8988T (cell line): ENCODE measurements at places on chromosomes 2 and 18.

DNA sequence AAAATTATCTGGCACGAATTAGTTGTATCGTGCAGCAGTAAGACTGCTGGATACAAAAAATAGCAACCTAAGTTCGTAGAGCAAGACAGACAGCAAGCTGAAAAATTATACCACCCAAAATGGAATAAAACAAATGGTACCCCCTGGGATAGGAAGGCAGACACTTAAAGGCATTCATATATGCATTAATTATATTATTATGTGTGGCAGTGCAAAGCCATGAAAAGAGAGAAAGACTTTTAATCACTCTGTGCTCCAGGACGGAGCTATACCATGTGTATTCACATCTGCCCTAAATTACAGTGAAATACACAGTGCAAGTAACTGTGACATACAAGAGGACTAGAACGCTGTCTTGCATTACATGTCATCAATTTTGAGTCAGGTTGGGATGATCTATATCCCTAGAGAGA is 235.9 kb downstream of the GULP1 start:
- DNase-seq, result no peak

- DNase-seq, result no peak
Measured at GRCh38 chr2:239625971-239626734, 225.3 kb upstream of the HDAC4 start.

- no peak for DNase-seq
Measured at GRCh38 chr2:137237055-137237454, 471.7 kb downstream of the THSD7B start.

DNA sequence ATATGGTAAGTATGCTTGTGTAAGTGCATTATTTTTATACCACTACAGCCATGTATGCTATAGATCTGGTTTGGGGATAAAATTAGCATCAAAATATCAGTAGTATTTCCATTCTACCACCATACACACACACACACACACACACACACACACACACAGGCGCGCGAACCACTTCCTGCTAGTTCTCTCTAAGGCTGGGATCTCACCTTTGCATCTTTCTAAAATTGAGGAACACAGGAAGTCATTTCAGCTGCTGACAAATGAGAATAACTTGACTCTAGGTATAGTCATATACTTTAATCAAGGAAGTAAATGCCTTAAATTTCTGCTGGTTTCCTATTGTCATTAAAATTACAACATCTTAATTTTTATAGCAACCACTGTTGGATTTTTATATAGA is 72.5 kb downstream of the RBM43 start:
- DNase-seq, result no peak

GRCh38 chr2:74390606-74391005 is 10.5 kb upstream of the DCTN1 start:
- DNase-seq, result no peak

- DNase-seq, result no peak
Measured at GRCh38 chr2:128536925-128537620, 218.4 kb upstream of the HS6ST1 start.

DNA sequence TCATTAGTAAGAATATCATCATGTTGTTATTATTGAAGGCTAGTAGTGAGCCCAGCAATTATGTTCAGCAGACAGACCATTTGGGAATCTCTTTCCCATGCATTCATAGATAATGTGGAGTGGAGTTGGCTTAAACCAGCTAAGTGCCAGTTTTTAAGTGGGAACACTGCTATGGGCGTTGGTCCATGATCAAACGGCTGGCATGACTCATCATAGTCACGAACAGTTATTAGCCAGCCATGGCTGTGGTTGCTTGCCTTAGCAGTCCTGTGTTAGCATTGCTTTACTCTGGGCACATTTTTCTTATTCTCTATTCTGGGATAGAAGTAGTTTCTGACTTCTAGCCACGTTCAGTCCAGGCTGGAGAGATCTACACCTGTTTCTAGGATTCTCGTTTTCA is 17.7 kb downstream of the EIF4E2 start:
- DNase-seq, result no peak

DNA sequence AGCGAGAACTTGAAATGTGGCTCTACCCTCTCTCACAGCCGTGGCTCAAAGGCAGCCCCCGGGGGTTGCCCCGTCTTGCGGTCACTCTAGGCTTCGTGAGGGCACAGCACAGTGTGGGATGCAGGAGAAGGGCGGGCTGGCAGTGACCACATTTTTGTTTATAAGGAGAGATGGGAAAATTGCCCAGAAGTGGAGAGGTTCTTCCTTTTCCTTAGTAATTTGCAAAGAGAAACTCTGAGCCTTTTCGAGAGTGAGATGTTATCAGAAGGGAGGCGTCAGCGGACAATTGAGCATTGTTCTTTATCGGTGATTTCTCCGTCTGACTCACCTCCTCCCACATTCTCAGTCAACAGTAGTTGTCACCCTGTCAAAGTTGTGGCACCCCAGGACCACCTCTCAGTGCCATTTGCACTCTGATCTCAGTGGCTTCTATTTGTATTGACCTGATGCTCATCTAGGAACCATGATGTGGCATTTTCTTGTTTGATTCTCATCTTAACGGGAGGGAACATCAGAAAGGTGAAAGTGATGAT is 89.6 kb downstream of the ACAA2 start:
- no peak for DNase-seq

- DNase-seq, result no peak
Measured at GRCh38 chr2:71679491-71679890, 226.1 kb downstream of the DYSF start.

GRCh38 chr2:107112561-107112960 is 226.6 kb upstream of the ST6GAL2 start:
- no peak for DNase-seq

GRCh38 chr18:64330161-64330560 is 181.3 kb upstream of the LINC00305 start:
- DNase-seq, result no peak

DNA sequence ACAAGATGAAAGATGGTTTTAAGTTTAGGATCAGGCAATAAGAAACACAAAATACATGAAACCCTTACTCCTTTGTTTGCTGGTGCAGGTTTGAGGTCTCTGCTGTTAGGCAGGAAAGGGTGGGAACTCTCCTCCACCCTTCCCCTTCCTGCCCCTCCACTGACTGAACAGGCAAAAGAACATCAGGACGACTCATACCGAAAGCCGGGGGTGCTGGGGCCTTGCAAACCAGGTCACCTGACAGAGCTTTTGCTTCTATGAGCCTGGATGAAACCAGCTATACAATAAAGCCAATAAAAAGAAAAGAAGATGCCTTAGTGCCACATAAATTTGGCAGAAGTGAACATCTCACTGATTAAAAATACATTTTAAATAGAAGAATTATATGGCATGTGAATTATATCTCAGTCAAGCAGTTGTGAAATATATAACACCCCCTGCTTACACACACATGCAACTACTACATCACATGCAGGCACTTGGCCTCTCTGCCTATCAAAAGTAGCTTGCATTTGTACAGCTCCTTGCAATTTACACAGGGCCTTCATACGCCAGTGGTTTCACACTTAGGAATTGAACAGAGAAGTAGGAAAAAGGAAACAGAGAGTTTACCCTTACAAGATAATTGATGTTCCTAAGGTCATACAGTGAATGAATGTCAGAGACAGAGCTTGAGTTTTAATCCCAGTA is 215.1 kb upstream of the TRIB2 start:
- no peak for DNase-seq

- no peak for DNase-seq
Measured at GRCh38 chr18:22543769-22544168, 126.1 kb upstream of the CTAGE1 start.

GRCh38 chr2:169034256-169034655 is 3.1 kb upstream of the ABCB11 start:
- DNase-seq, result no peak
